ENCODE measurements at places on chromosomes 3 and 15.

DNA sequence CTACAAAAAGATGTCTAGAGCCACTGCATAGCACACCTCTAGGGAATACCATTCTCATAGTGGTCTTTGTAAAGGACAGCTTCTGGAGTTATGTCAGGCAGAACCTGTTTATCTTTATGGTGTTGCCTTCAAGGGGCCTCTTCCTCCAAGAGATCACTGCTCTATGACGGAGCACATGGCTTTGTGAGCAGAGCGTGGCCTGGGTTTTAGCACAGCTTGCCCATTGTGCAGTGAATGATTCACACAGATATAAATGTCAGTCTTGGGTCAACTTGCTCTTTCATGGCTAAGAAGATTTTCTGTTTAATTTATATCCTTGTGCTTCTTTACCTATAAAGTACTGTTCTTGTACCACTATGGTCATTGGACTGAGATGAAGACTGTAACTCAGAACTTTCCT lies 41.5 kb upstream of the RBMS3 start:
- DNase-seq, result no peak

DNA sequence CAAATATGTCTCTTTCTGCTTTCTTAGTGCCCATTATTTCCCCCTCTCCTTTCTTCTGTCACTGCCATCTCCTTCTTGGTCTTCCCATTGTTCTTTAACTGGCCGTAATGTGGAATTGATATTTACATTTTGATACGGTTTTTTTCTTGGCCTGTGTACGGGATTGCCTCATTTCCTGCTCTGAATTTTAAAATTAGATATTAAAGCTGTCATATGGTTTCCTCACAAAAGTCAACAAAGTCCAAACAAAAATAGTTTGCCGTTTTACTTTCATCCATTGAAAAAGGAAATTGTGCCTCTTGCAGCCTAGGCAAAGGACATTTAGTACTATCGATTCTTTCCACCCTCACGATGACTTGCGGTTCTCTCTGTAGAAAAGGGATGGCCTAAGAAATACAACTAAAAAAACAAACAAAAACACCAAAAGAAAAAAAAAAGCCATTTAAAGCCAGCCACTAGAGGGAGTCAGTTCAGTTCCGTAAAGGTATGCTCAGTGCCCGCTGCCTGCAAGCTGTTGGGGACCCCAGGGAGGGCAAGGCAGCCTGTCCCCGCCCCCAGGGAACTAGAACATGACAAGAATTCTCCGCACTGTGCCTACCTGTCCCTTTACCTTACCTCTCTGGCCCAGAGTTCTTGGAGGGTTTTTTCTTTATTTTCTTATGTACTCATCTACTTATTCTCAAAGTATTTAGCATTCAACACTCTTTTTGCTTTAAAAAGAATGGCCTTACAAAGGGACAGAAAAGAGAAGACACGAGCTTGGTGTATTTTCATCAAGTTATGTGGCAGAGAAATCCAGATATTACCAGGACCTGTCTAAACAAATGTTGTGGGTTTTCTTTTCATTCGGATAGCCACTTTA lies 30.0 kb upstream of the NR2E3 start:
- peak; percentile 14 for DNase-seq

DNA sequence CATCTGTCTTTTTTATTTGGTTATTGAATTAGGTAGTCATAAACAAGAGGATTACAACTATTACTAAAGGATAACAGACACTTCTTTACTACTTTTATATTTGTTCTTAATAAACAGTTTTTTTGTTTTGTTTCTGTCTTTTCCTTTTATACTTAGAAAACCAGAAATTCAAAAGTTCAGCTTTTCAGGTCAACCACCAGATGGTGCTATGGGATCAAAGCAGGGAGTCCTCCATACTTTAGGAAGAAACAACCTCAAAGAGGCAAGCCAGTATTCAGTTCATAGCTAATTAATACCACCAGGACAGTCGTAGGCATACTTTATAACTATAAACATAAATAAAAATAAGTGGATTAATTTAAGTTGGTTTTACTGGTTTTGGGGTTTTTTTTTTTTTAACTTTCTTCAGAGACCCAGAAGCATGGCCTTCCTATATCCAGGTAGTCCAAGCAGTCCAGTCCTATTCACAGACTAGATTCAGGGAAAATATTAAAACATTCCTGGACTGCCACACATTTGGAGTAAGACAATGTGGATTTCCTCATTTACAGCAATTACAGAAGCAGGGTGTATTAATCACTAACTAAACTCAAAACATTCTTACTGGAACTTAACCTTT lies 16.0 kb upstream of the EID1 start:
- peak; percentile 58 for DNase-seq

DNA sequence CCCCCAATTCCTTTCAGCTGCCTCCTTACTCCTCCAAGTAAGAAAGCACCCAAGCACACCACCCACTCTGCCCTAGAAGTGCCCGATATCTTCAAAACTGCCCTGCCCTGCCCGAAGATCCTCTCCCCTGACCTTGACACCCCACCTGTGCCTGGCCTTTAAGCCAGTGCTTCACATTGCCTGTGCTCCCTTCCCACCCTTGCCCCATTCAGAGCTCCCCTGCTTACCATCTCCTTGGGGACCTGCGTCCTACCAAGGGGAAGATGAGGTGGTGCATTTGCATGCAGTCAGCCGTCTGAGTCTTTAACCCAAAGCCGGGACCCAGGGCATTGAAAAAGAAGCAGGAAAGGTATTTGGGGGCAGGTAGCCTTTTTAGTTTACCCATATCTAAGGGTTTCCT lies 73.5 kb upstream of the SLCO3A1 start:
- DNase-seq, result no peak

- DNase-seq, result no peak
Observed at GRCh38 chr3:11914651-11915050, 68.0 kb upstream of the TAMM41 start.

GRCh38 chr3:45992133-45992729 lies 3.4 kb downstream of the FYCO1 start:
- no peak for DNase-seq

- DNase-seq, result no peak
Observed at GRCh38 chr3:185251272-185251671, 2.6 kb downstream of the EHHADH start.

DNA sequence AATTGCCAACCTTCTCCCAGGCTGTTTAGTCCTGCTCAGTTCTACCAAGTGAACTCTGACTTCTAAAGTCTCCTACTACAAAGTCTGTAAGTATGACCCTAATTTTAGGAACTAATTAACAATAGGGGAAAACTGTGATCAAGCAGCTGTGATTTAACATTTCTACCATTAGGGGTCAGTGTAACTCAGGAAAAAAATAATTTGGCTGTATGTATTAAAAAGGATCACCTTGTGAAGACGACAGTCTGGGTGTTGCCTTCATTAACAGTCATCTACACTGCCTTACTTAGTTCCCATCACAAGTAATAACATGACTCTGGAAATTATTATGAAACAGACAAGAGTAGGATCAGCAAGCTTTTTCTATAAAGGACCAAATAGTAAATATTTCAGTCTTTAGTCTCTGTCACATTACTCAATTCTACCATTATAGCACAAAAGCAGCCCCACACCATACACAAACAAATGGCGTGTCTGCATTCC lies 4.2 kb upstream of the NPHP3 start:
- no peak for DNase-seq
